NCI-H1105 (cell line): ENCODE measurements at places on chromosomes 5 and 9.
A peak's percentile ranks its signal among the peaks of the same experiment; 100 is the strongest.

- DNase-seq: no peak
Measured at GRCh38 chr5:67578011-67578410, 381.4 kb upstream of the CD180 start.

DNA sequence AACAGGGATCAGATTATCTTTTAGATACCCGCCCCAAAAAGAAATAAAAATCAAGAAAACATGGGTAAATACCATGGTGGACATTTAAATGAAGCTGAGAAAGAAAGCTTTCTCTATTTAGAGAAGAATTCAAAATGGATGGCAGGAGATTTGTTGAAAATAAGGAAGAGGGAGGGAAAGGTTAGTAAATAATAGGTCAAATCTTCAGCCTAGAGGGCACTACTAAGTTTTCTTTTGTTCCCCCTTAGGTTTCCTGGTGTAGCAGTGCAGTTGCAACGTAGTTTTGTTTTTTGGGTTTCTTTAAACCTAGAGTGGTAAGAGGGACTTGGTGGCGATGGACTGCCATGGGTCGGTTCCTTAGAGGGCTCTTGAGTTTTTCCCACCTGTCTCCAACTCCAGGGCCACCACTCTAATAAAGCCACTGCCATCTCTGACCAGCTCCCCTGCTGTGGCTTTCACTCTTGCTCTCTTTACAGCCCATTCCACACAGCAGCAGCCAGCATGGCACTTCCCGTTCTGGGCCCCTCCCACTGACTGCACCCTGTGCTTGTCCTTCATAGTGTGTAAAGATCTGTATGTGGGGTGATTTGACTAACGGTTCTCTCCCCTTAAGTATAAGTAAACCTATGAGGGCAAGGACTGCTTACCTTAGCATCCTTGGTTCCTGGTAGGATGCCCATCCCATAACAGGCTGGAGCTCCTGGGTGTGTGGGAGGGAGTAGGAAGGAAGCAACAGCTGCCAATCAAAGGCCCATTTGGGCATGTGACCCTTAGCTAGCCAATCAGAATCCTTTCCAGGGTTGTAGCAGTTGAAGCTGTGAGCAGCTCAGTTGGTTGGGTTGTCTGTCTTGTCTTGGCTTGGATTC, 118.3 kb downstream of the SLC1A3 start:
- DNase-seq: no peak

GRCh38 chr5:133734916-133735315, 122.6 kb upstream of the FSTL4 start:
- DNase-seq: no peak

DNA sequence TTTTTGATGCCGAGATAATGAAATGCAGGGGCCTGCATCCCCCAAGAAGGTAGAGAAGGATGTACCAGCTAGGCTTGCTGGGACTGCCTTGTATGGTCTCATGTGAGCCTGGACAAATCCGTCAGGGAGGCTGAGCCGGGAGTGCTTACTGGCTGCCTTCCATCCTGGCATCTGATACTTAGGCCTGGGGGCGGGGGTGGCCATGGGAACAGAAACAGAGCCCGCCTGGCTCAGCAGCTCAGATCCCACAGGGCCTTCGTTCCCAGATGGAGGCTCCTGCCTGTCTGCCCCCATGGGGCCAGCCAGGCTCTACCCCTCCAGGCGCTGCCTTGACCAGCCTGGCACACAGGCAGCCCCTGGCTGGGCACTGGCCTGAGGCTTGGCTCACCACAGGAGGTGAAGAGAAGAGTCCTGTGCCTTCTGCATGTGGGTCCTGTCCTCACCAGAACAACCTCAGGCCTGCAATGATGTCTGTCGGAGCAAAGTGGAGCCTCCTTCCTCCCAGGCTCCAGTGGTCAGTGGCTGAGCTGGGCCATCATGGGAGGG, 10.5 kb upstream of the SPATA31E1 start:
- no peak for DNase-seq

- DNase-seq: no peak
Measured at GRCh38 chr5:169988947-169989346, 8.7 kb upstream of the INSYN2B start.

DNA sequence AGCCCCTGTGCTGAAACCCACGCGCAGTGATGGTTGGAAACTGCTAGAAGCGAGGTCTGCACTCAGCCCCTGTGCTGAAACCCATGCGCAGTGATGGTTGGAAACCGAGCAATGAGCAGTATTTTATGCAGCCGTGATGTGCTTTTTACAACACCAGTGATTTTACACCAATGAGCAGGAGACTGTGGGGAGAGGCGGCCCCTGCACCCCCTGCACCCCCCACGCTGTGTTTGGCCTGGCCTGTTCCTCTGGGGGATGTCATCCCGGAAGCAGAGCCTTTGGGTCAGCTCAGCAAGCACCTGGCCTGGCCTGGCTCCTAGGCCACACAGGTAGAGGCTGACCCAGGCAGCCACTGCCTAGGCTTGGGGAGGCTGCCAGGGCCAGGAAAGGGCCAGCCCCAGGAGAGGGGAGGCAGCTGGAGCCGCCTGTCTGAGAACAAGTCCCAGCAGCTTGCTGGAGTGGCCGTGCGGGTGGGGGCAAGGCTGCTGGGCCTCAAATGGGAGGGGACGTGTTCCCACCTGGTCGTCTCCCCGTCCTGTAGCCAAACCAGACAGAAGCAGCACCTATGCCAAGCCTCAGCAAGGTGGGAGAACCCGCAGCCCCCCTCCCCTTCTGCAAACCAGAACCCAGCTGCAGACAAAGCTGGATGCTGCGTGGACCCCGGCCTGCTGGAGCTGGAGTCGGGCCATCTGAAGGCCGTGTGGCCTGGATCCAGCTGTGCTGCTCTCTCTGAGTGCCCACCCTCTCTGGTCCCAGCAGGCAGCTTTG, 46.8 kb downstream of the DBH start:
- no peak for DNase-seq

GRCh38 chr5:43313854-43314457, 744 bp upstream of the HMGCS1 start:
- peak; percentile 77 for DNase-seq

GRCh38 chr5:77397686-77398292, 94.3 kb downstream of the WDR41 start:
- no peak for DNase-seq

DNA sequence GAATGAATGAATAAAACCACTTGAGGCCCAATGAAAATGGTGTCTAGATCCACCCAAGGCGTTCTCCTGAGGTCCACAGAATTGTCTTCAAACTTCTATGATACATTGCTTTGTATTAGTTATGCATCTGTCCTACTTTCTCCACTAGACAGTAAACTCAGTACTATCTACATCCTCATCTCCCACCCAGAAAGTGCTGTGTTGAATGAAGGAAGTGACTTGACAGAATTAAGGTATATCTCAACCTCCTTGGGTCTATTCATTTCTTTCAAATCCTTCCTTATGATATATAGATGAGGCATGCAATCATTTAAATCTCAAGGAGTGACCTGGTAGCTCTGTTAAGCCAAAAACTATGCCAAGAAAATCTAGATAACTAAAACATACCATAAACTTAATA, 15.7 kb upstream of the PDCL start:
- DNase-seq: no peak
